ENCODE measurements at places on chromosomes 13 and 19.

DNA sequence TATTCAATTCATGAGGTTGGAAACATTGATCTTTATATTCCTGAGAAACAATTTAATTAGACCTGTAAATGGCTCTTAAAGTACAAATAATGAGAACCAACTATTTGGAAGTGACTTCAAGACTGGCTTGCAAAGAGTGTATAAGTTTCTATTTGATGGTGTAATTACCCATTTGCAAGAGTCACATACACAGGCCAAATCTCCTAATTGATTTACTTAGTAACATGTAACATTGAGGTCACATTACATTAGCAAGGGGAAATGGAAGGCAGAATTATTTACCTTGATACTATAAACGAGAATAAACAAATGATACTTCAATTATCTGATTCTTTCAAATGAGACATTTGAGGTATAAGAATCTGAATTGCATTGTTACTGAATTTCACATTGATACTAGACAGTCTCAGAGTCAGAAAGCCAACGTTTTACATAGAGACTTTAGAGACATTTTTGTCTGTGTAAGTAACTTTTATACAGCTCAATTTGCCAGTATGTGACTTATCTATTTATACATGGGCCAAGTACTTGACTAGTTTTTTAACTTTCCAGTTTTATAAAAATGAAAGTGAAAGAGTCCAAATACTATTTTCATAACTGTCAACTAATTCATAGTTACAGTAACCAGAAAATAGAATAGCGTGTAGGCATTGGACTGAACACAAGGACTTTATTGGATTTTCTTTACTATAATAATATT lies 95.6 kb upstream of the RFC3 start:
- DNase-seq: no peak

GRCh38 chr13:51928231-51928630 lies 66.5 kb downstream of the CCDC70 start:
- peak; percentile 14 for DNase-seq

- no peak for DNase-seq
Observed at GRCh38 chr13:99585609-99586008, 84.3 kb downstream of the TM9SF2 start.

- no peak for DNase-seq
Observed at GRCh38 chr19:10417541-10418234, 2.6 kb upstream of the PDE4A start.

- no peak for DNase-seq
Observed at GRCh38 chr13:79225487-79226232, 180.4 kb downstream of the RBM26 start.

DNA sequence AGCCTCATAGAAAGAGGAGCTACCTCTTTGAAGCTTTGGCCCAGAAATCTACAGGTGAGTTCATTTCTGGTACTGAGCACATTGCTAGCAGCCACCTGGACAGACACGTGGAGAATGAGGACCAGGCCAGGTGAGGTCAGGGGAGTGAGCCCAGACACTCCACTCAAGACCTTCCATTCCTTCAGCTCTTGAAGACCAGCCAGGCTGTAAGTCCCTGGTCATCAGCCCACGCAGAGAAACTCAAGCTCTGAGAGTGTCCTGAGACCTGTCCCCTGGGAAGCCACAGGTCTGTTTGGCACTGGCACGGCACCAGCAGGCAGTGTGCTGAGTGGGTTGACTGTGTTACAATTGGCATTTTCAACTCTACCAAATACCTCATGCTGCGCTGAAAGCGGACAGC lies 27.4 kb downstream of the C13orf42 start:
- DNase-seq: no peak

GRCh38 chr19:56333506-56333905 lies 18.9 kb upstream of the ZSCAN5A start:
- peak; percentile 67 for DNase-seq

DNA sequence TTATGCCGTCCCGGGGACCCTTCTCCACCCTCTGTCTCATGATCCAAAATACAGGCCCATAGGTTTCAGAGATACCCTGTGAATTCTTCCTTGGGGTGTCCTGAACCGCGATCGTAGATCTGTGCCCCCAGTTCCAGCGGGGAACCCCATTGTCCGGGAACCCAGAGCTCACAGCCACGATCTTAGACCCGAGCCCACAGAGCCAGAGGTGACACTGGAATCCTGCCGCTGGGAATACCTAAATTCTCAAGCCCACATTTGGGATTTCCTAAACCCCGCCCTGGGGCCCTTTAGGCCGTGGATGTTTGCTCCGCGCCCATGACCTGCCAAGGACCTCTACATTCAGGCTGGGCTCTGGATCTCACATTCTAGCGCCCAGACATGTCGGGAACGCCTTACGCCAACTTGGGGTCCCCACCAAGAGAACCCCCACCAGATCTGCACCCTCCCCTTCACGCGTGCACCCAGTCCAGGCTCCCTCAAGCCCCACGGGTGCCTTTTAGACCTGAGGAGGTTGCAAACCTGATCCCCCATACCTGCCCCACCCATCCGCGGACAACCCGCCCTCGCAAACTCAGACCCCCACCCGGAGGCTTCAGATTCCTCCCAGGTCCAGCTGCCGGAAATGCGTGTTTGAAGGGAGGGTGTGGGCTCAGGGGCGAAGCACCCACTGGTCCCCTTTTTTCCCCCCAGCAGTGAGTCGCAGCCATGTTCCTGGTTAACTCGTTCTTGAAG lies 605 bp downstream of the CAPNS1 start:
- DNase-seq: peak; percentile 74

DNA sequence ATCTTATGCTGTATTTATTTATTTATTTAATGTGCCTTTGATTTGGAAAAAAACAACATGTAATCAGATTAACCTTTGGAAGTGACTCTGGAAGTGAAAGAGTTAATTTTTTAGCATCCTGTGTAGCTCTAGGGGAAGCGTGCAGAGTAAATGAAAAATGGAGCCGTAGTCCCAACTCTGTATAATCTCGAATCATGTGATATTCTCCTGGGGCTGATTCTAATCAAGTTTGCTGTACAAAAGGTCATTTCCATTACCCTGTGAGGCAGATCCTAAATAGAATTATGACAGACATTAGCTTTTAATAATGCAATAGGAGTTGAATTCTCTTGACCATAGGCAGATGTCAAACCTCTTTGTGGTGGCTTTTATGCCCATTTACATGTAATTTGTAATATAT lies 238.6 kb upstream of the CSNK1A1L start:
- no peak for DNase-seq

DNA sequence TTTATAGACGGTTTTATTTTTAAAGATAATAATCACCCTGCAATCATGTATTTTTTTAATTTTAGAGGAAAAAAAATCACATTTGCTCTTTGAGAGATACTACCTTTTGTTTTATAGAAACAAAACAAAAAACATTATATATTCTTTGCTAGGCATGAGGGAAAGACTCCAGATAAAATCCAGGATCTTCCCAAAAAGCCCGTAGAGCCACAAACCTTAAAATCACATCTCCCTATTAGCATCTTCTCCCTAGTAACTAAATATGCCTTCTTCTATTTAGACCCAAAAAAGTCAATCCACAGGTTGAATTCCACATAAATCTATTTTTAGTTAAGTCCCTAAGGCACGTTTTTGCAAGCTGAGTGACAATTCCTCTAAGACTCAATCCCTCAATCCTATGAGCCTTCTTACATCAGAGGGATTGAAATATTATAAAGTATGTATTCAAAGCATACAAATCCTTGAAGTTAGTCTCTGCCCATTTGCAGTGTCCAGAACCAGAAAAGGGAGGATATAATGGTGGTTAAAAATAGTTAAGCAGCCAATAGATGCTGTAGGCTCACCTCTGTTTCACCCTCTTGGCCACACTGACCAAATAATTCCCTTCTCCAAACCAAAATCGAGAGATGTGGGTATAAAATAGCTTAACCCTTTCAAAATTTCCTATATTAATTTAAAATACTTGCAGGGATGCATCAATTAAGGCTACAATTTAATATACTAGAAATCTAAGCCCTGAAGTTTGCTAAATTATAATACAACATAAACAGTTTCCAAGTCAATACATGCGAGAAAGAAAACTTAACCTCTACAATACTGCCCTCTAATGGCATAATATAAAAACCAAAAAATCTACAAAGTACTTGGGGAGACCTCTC lies 64.0 kb downstream of the SERP2 start:
- no peak for DNase-seq

DNA sequence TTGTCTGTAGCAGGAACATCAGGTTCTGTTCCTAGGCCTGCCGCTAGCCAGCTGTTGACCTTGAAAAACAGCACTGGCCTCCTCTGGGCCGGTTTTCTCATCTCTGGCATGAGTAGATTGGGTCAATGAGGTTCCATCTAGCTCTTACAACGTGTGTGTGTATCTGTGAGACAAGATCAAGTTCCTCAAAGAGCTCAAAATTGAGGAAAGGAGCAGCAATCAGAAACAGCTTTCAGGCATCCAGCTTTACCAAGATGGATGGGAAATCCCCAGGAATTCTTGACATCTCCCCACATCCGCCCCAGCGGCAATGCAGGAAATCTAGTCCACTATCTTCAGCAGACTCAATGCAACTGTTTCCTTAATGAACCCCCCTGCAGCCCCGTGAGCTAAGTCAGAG lies 4.9 kb downstream of the FLT1 start:
- no peak for DNase-seq

GRCh38 chr19:979318-979741 lies 4.8 kb upstream of the WDR18 start:
- no peak for DNase-seq

GRCh38 chr13:26498656-26499601 lies 58.6 kb upstream of the WASF3 start:
- DNase-seq: no peak

GRCh38 chr13:113612607-113613006 lies 28.1 kb downstream of the TFDP1 start:
- no peak for DNase-seq

- DNase-seq: no peak
Observed at GRCh38 chr19:31140717-31141116, 208.5 kb downstream of the TSHZ3 start.

DNA sequence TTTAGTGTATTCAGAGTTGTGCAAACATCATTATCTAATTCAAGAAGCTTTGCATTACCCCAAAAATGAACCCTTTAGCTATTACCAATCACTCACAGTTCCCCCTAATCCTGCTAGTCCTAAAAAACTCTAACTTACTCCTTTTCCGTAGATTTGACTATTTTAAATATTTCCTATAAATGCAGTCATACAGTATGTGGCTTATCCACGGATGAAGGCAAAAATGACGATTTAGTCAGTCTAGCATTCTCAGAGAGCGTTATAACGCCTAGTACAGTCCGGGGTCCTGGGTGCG lies 587 bp upstream of the ZNF383 start:
- no peak for DNase-seq

- no peak for DNase-seq
Observed at GRCh38 chr19:3440082-3440481, 40.2 kb downstream of the SMIM24 start.

GRCh38 chr19:55641426-55642152 lies 787 bp downstream of the ZNF580 start:
- no peak for DNase-seq

DNA sequence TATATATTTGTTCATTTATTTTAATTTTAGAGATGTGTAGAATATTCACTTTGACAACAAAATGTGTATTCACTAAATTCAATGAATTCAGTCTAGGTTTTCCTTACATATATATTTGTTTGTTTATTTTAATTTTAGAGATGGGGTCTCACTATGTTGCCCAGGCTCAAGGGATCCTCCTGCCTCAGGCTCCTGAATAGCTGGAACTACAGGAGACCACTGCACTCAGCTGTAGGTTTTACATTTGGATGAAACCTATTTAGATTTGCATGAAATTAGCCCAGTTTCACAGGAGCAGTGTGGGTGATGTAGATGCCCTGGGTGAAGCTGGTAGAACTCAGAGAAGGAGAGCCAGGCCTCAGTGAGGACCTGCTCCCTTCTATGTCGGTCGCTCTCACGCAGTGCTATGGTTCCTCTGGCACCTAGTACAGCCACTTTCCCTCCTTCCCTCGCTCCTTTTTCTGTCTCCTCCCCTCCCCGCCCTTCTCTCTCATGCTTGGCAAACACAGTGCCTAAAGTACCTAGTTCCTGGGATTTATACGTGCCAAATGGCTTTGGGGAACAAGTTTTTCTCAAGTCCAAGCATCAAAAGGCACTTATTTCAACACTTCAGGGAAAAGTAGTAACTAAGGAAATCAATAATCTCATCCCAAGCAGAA lies 14.7 kb upstream of the HMGB1 start:
- no peak for DNase-seq

DNA sequence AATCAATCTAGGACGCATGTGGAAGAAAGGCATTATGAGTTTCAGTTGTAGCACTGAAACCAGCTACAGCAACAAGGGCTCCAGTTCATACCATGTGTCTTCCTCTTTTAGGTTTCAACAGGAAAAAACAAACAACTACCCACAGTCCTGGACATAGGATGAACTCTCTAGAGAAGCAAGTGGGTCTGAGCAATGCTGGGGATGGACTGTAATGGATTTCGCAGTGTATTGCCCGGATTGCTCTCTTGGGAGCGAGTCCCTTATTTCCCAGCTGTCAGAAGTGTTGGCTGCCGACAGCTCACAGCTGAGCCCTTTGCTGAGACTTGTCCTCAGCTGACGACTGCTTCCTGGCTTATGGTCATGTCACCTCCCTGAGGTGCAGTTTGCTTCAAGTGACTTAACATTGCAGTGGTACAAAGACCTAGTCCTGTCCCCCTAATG lies 12.1 kb upstream of the MYCBP2 start:
- no peak for DNase-seq

- no peak for DNase-seq
Observed at GRCh38 chr13:73278186-73278585, 219.4 kb downstream of the KLF5 start.

- no peak for DNase-seq
Observed at GRCh38 chr13:43475140-43475539, 311.6 kb downstream of the ENOX1 start.

GRCh38 chr19:39328046-39328705 lies 7.5 kb upstream of the LRFN1 start:
- DNase-seq: peak; percentile 72

DNA sequence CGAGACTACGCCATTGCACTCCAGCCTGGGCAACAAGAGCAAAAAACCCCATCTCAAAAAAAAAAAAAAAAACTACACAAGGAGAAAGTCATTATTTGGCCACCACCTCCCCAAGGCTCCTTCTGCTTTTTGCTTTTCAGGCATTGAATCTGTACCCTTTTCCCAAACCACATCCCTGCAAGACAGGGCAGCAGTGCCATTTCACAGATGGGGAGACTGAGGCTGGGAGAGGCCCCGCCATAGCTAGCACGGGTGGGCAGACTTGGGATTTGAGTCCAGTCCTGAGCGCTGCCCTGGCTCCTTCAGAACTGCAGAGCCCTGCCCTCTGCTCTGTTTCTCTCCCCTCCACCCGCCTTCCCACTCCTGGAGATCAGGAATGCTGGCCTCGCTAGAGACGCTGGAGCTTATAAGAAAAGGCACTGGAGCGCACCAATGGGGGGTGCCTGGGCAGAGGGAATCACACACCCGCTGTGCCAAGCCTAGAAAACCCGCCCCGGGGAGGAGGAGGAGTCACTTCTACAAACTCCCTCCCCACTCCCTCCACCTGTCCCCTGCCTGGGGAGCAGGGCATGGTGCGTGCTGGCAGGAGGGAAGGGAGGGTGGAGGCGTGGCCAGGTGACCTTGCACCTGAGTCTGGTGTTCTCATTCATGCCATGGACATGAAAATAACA lies 17.6 kb downstream of the TJP3 start:
- no peak for DNase-seq

Data from H4 (cell line).